ENCODE measurements at places on chromosomes 7 and 10.
A peak's percentile ranks its signal among the peaks of the same experiment; 100 is the strongest.

DNA sequence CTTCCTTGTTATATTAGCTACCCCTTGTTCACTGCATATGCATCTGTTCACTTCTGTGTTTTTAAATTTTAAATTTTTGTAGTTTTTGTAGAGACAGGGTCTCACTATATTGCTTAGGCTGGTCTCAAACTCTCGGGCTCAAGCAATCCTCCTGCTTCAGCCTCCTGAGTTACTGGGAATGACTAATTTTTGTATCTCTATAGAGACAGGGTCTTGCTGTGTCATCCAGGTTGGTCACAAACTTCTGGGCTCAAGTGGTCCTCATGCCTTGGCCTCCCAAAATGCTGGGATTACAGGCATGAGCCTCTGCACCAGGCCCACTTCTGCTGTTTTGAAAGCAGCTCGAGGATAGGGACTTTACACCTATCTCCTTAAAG, 64.6 kb downstream of the PRTFDC1 start:
- DNase-seq: no peak

DNA sequence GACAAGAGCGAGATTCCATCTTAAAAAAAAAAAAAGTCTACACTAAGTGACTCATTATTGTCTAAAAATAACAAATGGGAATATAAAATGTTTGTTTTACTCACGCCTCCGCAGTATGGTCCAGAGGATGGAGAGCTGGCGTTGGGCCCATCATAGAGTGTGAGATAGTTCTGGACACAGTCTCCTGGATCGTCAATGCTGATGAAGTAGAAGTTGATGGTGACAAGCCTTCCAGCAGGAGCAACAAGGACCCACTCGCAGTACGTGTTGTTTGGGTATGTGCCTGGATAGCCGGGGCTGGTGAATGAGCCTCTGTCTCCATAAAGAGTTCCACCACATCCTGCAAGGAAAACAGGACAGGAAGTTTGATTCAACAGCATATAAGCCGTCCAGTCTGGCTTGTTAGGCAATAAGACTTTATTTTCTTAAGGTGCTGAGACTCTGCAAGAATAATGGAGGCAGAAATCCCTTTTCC, 11.5 kb upstream of the RSU1 start:
- no peak for DNase-seq

DNA sequence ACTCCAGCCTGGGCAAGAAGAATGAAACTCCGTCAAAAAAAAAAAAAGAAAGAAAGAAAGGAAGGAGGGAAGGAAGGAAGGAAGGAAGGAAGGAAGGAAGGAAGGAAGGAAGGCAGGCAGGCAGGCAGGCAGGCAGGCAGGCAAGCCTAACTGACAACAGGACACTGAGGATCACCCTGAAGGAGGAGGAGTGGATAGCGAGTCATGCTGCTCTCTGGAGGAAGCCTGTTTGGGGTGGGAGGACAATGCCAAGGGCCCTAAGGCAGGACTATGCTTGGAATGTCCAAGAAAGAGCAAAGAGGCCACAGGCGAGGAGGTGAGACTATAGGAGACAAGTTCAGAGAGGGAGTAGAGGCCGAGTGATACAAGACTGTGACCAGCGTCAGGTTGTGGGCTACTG, 107.0 kb upstream of the PARD3 start:
- DNase-seq: peak; percentile 54

DNA sequence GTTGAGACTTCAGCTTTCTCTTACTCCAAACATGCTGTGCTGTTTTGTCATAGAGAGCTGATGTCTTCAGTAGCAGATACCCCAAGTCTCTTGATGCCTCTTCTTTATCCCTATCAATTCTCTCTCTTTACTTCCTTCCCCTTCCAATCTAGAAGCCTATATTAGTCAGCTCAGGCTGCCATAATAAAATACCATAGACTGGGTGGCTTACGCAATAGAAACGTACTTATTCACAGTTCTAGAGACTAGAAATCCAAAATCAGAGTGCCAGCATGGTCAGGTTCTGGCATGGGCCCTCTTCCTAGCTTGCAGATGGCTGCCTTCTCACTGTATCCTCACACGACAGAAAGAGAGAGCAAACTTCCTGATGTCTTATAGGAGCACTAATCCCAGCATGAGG, 9.0 kb upstream of the GARS1 start:
- DNase-seq: no peak

DNA sequence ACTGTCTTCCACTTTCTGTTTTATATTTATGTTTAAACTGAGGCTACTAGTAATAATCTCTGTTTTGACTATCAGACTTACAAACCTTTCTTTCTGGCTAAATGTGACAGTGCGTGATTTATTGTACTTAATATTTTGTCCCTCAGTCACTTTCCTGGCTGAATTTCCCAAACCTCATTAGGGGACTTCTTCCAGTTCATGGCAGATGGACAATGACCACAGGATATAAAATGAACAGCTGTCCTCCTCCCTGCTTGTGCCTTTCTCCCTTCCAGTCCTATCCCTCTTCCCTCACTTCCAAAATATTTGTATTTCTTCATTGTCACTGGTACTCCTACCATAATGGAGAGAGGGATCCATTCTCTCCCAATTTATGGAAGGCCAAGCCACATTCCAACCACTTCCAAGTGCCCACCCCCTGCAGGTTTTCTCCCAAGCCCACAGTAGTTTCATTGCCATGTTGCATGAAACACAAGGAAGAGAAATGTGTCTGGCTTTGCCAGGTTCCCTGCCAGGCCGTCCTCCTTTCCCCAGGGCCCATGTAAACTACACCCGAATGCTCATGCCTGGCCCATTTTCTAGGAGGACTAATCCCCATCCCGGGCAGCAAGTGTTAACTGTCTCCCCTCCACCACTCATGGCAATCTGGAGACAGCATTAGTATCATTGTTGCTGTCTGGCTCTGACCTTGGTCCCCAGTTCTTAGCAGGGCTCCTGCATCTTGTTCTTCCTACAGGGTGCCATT, 269.5 kb upstream of the SLC26A5 start:
- DNase-seq: no peak

GRCh38 chr10:28807760-28808613, 130.7 kb downstream of the BAMBI start:
- no peak for DNase-seq

DNA sequence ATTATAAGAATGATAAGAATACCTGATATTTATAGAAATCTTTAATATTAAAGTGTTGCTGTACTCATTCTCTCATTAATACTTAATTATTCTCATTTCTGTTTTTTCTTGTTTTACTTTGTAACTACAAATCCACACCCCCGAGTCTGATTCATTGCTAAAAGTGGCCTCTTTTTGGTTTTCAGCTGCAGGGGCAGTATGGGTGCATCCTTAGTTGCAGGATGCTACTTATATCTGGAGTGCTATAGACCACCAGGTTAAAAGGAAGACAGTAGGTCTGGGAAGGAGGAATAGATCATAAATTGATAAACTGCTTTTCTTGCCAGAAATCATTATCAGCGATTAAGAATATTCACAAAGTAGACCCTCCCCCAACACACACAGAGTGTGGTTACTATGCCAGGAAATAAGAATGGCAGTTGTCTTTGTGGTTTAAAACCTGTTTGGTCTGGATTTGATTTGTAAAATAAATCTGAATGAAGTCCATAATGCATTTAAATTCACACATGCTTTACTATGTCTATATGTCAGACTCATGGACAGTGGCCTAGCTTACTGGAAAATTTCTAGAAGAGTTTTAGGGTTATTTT, 96.5 kb downstream of the NRF1 start:
- DNase-seq: no peak

GRCh38 chr7:4015371-4015770, 666.7 kb upstream of the FOXK1 start:
- DNase-seq: no peak

DNA sequence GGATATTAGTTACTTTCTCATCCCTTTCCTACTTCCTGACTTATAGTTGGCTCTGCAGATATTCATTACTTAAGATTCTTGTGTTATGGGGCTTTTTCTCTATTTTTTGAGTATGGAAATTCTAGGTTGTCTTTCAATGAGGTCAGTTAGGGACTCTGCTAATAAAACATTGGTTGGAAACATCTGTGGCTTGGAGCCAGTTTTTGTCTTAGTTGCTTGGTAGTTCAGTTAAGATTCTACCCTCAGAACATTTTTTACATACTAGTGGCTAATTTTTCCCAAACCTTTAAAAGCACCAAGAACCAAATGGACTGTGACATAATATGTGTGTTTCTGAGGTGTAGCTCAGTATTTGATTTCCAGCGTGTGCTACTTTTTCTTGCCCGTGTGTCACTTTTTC, 305.6 kb upstream of the FZD1 start:
- DNase-seq: no peak

DNA sequence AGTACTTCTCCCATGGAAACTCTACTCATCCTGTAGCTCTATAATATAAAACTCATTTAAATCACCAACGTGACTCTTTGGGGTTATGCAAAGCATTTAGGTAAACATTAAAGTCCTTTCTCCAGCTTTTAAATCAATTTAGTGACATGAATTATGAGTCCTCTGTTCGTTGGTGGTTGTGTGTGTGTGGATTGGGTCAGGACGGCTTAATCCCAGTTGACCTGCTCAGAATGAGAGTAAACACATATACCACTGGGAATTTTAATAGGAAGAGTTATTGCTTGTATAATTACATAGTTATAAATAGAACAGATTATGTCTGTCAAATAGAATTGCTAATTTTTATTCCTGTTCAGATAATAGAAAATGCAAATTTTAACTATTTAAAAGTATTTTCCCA, 30.7 kb upstream of the ADCY1 start:
- DNase-seq: no peak

DNA sequence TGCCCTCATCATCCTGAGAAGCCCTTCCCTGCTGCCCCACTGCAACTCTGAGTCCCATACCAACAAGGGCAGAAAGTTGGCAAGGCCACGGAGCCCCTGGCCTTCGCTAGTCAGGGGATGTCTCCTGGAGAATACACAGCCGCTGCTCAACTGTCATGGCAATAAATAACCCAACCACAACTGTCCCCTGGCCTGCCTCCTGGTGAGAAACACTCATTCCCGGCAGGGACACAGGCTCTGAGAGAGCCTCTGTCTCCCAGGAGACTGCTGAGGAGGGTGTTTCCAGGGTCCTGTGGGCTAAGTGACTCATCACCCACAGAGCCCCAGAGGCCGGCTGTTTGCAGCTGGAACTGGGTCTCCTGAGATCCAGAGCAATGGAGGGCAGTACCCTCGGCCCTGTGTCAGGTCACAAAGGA, 354.1 kb downstream of the TNS3 start:
- peak; percentile 18 for DNase-seq

DNA sequence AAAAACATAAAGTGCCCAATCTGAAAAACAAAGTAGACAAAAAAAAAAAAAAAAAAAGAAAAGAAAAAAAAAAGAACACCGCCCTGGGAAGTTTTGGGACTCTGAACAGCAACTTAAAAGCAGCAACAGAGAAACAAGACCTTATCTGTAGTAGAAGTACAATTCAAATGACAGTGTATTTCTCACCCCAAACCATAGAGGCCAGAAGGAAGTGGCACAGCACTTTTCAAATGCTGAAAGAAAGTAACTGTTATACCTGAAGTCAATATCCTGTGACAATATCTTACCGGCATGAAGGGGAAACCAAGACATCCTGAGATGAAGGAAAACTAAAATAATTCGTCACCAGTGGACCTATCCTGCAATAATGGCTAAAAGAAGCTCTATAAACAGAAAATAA, 112.1 kb downstream of the DNAJC1 start:
- no peak for DNase-seq

DNA sequence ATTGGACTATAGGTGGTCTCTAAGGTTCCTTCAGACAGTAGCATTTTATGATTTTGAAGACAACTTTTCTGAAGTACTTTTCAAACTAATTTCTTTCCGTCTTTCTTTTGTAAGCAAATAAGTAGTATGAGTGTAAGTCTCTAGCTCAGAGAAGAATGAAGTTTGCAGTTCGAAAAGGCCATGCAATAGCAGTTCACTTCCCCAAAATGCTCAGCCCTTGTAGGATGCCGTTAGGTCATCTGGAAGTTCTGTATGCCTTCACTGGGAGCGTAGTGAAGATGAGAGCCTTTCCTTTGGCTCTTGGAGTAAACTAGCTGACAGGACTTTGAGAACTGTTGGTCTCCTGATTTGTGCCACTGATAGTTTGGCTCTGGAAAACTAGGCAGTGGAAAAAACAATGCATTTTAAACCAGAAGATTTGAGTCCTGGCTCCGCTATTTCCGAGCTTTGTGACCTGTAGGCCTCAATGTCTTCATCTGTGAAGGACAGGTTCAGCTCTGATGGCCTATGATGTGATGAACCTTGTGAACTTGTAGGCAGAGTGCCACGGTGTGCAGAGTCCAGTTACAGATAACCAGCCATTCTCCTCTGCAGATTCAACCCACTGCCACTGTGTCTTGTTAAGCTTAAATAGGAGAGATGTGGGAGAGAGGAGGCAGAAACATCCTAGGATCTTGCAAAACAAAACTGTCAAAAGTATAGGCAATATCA, 18.8 kb downstream of the SGPL1 start:
- DNase-seq: no peak

GRCh38 chr10:132646443-132647097, 109.0 kb downstream of the INPP5A start:
- DNase-seq: no peak

DNA sequence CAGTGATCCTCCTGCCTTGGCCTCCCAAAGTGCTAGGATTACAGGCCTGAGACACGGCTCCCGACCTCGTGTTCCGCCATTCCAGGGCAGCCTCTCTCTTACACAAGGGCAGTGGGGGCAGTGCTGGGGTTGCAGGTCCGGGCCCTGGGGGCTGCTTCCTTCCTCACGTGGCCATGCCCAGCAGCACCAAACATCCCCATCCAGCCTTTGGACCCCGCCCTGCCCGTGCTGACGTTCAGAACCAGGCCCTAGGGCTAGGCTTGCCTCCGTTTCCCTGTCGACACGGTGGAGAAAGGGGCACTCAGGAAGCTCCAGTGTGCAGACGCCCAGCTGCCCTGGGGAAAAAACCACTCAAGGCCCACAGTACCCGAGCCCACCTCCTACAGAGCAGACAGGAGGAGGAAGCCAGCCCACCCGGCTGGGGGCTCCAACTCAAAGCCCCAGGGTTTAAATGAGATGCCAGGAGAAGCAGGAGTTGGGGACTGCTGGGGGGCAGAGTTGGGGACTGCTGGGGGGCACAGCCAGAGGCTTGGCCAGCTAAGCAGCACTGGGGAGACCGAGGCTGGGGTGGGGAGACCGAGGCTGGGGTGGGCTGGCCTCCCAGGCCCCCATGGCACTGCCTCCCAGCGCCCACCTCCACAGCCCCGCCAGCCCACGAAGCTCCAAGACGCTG, 35.9 kb downstream of the ADAP1 start:
- DNase-seq: no peak

GRCh38 chr10:76444034-76444800, 1012.8 kb downstream of the LRMDA start:
- DNase-seq: no peak

DNA sequence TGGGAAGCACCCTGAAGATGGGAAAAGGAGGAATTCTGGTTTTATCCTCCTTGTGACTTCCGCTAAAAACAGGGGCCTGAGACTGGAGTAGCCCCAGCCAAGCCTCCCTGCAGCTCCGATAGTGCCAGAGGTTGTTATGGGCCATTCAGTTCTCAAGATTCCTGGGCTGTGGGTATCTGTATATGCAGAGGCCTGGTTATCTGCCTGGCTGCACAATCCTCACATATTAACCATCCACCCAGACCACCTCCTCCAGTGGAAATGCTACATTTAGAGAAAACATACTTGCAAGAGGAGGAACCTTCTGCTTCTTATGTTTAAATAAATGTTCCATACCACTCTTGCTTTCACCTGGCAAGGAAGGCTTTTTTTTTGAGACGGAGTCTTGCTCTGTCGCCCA, 34.6 kb downstream of the ARL3 start:
- DNase-seq: no peak

- peak; percentile 71 for DNase-seq
Measured at GRCh38 chr10:4246881-4247358, 461.9 kb upstream of the KLF6 start.

GRCh38 chr10:21166557-21167287, 269.6 kb upstream of the NEBL start:
- DNase-seq: no peak
